T47D (cell line): ENCODE measurements at places on chromosomes 11 and 22.
A peak's percentile ranks its signal among the peaks of the same experiment; 100 is the strongest.

DNA sequence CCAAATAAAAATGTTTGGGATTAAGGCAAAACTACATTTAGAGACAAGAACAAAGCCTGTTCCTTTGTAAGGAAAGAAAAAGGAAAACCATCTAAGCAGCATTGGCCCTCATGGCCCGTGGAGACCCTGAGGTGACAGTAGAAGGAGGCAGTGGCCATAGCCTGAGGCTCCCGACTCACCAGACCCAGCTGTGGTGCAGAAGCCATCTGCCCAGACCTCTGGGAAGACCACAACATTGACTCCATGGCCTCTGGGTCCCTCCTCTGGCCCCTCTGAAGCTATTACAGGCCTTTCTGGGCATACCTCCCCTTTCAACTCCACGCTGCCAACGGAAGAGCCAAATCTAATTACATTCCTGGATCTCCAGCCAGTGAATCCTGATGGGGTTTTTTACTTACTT lies 6.4 kb downstream of the PRAME start:
- DNase-seq: no peak

GRCh38 chr22:48251629-48252028 lies 1489.2 kb downstream of the TBC1D22A start:
- DNase-seq: no peak

DNA sequence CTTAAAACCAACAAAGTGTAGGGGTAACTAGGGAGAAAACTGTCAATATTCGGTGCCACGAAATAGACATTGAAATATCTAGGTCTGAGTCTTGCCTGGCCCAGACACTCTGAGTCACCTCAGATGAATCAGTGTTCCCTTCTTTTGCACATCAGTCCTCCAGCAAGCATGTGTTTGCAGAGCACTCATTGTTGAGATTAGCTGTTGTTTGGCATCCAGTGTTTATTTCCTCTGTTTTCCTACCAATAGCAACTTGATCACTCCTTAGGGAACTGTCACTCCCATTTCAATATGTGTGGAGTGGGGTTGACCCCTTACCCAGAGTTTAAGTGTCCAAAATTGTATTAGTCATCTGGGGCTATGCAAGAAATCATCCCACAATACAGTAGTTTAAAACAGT lies 4.7 kb upstream of the ASCC2 start:
- DNase-seq: no peak

- DNase-seq: no peak
These were observed 113.1 kb downstream of the SPATA19 start for GRCh38 chr11:133732109-133732674.

DNA sequence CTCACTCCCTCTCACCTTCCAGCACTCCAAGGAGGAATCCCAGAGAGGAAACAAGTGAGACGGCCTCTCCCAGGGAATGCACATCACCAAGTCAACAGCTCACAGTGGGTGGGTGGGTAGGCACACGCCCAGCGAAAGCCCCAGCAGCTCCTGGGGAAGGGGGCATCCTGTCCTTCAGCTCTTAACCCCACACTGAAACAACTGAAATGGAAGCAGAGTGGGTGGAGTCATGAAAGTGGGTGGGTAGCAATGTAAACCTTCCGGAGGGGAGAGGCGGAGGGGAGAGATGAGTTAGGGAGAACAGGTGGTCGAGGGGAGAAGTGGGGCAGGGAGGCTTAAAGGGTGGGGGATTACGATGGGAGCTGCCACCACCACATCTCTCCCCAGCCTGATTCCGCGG lies 5.4 kb downstream of the MCHR1 start:
- DNase-seq: no peak

DNA sequence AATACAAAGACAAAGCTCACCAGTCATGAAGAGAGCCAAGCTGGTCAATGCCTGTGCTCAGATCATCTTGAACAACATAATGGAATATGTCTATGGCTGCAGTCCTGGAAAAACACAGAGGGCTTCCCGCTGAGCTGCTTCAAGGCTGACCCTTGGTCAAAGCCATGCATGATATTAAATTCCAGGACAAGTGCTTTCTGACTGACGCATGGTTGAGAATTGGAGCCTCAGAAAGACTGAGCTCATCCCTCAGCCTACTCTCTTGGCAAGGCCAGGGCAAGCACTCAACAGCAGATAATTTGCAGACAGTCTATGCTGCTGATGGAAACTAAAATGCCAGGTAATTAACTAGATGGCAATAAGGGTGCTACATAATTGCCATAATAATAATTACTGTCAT lies 89.2 kb downstream of the GALNT18 start:
- no peak for DNase-seq

GRCh38 chr11:19792510-19792909 lies 79.9 kb downstream of the NAV2 start:
- no peak for DNase-seq

- no peak for DNase-seq
These were observed 2.8 kb downstream of the EHD1 start for GRCh38 chr11:64875369-64876228.

GRCh38 chr11:35893796-35894475 lies 49.9 kb upstream of the LDLRAD3 start:
- peak; percentile 95 for DNase-seq

DNA sequence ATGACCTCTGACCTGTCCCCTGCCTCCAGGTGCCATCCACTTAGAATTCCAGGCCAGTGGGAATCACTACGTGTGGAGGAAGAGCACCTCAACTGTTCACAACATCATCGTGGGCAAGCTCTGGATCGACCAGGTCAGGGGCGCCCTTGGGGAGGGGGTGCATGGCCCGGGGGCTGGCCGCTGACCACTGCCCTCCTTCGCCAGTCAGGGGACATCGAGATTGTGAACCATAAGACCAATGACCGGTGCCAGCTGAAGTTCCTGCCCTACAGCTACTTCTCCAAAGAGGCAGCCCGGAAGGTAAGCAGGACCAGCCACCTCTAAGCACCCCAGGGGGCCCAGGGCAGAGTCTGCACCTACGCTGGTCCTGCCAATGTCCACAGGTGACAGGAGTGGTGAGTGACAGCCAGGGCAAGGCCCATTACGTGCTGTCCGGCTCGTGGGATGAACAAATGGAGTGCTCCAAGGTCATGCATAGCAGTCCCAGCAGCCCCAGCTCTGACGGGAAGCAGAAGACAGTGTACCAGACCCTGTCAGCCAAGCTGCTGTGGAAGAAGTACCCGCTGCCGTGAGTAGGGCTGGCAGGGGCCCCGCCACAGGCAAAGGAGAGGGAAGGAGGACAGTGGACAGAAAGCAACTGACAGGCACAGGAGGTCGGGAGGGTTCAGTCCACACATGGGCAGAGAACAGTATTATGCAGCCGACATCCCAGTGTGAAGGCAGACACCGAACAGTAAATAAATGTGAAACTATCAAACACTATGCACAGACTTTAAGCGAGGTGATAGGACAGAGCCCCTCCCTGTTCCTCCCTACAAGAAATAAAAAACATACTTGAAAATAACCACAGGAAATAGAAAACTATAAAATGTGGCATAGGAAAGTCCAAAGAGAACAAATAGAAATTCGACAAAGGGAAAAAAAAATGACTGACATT lies 74.9 kb downstream of the MORC2 start:
- no peak for DNase-seq

- no peak for DNase-seq
These were observed 4.4 kb downstream of the TSPO start for GRCh38 chr22:43155789-43156188.

GRCh38 chr11:128765571-128766549 lies 72.0 kb downstream of the FLI1 start:
- DNase-seq: no peak
